ENCODE measurements at places on chromosomes 2 and 18.

DNA sequence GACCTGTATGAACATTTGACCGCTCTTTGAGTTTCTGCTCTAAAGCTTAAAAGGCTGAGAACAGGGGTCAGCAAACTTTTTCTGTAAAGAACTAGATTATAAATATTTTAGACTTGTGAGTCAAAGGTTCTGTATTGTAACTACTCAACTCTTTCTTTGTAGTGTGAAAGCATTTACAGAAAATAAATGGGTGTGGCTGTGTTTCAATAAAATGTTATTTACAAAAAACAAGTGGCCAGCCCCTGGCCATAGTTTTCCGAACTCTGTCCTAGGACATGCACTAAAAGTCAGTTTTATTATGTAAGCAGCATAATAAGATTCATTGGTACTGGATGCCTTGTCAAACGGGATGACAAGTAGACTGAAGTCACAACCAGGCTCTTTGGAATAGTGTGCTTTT is 434.9 kb downstream of the ZEB2 start:
- no peak for DNase-seq

GRCh38 chr2:118936936-118937335 is 5.1 kb upstream of the MARCO start:
- DNase-seq, result no peak

DNA sequence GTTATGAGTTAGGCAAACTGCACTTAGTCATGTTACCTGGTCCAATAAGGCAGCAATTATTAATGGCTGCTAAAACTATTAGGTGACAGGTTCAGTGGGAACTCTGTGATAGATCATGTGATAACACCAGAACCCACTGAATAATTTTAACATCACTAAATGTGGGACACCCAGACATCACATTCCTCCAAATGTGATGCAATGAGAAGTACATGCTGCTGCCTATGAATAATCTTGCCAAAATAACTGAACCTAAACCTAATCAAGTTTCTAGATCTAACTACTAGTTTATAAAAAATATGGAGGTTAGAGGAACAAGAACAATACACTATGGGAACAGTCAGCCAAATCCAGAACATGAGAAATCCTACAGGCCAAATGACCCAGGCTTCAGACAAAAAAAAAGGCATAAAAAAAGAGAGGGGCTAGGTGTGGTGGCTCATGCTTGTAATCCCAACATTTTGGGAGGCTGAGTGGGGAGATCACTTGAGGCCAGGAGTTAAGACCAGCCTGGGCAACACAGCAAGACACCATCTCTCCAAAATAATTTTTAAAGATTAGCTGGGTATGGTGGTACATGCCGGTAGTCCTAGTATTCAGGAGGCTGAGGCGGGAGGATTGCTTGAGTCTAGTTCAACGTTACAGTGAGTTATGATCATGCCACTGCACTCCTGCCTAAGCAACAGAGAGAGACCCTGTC is 7.0 kb upstream of the ACTR2 start:
- DNase-seq, result no peak

DNA sequence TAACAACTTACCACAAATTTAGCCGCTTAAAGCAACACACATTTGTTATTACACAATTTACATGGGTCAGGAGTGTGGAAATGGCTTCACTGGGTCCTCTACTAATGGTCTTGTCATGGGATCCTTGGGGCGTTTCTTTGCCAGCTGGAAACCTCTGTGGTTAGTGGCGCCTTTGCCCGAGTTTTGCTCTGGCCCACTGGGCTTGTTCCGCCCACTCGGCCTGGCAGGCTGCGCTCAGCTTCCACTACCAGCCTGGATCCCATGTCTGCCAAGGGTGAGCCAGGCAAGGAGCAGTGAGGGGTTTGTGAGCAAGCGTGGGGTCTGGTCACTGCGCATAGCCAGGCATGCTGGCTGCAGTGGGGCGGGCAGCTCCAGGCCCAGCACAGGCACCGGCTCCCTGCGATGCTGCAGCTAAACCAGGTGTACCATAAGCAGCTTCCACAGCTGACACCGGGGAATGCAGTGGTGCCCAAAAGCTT is 16.2 kb upstream of the MBD2 start:
- DNase-seq, result no peak

DNA sequence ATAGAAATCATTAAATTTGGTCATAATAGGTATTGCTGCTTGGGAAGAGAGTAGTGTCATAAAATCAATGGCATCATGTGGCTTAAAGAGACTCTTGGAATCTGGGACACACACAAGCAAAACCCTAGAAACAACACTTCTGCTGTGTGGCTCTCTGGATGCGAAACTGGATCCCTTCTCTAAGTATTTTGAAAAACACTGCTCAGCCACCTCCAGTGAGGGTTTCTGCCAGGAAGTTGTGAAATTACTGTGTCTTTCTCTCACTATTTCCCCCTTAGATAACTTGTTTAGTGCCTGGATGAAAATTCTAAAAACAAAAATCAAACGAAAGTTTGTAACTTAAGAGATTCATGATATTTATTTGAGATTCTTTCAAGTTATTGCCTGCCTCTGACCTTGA is 163.8 kb downstream of the RHBDD1 start:
- no peak for DNase-seq
